ENCODE measurements at places on chromosomes 5 and 9. TPM values are rescaled to one million over a fixed set of nuclear protein-coding genes. Genes with fewer than 3 reads are reported as not detected.

The PCDHGA11 gene
- total RNA-seq = not detected

GRCh38 chr9:126965541-126966428 lies 51.2 kb downstream of the RALGPS1 start:
- H3K27ac ChIP-seq = no peak overlapping the region
- H3K36me3 ChIP-seq = no peaks in the 10 kb centered on the region
- peaks cover 39% of the 10 kb centered on the region for H3K27me3 ChIP-seq
- H3K4me3 ChIP-seq = no peak overlapping the region
- no peaks in the 10 kb centered on the region for H3K4me1 ChIP-seq

- H3K4me1 ChIP-seq = no peaks in the 10 kb centered on the region
- no peak overlapping the region for H3K27ac ChIP-seq
- H3K4me3 ChIP-seq = no peak overlapping the region
- H3K27me3 ChIP-seq = peaks cover 8% of the 10 kb centered on the region
These were observed 139.3 kb upstream of the SLIT3 start for GRCh38 chr5:169440107-169440705.

GRCh38 chr5:14491015-14491915 lies 90.3 kb upstream of the OTULINL start:
- no peak overlapping the region for H3K27ac ChIP-seq
- no peak for DNase-seq
- no peaks in the 10 kb centered on the region for H3K27me3 ChIP-seq
- H3K4me1 ChIP-seq = no peaks in the 10 kb centered on the region

DNA sequence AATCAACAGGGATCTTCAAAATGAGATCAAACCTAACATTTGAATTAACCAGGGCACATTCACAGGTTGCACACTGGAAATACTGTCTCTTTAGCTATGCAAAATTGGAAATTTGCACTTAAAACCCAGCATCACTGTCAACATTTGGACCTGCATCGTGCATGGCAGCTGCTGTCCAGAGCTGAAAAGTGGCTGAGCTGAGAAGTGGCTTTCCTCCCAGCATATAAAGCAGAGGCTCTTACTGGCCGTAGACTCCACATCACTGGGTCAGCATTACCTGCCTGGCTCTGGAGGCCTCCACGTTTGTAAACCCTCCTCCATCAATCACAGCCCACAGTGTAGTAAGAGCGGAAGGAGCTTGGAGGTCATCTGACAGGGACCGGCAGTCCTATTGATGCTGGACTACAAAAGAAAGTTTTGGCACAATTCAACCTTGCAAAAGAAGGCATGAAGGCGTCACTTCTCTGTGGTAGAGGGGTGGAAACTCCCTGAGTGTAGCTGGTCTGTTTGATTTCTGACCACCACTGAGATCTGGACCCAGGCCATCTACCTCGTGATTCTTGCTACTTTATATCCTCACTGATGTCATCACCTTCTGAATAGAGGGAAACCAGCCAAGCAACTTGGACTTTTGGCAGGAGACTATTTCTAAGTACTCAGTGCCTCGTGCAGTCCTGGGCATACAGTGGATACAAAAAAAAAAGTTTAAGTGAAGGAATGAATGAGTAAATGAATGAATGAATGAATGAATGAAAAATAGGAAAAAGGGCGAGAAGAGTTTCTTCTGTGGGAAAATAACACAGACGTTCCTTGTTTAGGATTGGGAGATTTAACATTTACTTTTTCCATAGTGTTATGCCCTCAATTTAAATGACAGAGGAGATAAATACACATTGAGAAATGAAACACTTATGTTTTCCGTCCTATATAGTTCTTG lies 14.8 kb downstream of the RASEF start:
- no peak overlapping the region for H3K4me3 ChIP-seq
- H3K27me3 ChIP-seq = no peaks in the 10 kb centered on the region

DNA sequence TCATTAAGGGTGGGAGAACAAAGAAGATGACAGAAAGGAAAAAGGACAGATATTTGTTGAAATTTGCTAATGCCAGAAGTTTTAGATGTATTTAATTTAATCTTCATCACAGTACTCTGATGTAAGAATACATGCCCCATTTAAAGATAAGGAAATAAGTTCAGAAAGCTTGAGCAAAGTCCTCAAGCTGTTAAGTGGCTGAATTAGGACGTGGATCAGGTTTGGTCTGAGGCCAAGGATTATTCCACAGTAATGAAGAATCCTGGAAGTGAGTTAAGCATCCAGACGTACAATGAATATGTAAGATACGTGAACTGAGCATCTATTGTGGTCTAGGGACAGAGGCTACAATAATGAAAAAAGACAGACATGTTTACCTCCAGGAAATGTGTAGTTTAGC lies 671.3 kb downstream of the PRELID2 start:
- DNase-seq = no peak
- H3K4me1 ChIP-seq = no peaks in the 10 kb centered on the region
- no peaks in the 10 kb centered on the region for H3K36me3 ChIP-seq
- H3K27me3 ChIP-seq = no peaks in the 10 kb centered on the region

DNA sequence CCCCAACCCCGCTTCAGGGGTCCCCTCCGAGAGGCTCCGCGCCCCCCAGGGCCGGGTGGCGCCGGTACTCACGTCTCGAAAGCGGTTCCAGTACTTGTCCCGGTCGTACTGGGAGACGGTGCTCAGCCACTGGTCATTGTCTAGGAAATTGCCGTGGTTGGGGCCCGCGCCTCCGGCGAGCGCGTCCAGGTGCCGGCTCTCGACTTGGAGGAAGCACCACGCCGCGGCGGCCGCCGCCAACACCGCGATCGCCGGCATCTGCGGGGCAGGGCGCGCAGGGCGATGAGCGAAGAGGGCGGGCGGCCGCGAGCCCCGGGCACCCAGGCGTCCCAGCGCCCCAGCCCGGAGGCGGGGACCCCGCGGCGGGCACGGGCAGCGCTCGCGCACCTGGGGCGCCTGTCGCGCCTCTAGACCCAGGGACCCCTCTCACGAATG lies 808 bp downstream of the SPOCK1 start:
- H3K27me3 ChIP-seq = peaks cover 30% of the 10 kb centered on the region
- peaks cover 4% of the 10 kb centered on the region for H3K4me1 ChIP-seq
- no peak for DNase-seq
- no peaks in the 10 kb centered on the region for H3K36me3 ChIP-seq
- no peak overlapping the region for H3K27ac ChIP-seq

Measured in activated T-cell treated with anti-CD3 and anti-CD28 coated beads, Interleukin-2, amount 50 U/mL, for 72 hours (primary cell).